Skin of body (tissue), 3 donors: ENCODE measurements at places on chromosomes 5 and 9. TPM values are rescaled to one million over a fixed set of nuclear protein-coding genes. Genes with fewer than 3 reads are reported as not detected.

Gene ROR2
- total RNA-seq = 12.0 TPM

Gene MSMP
- not detected for total RNA-seq

Gene STPG3
- not detected for total RNA-seq

Gene MYOZ3
- 3.1 TPM for total RNA-seq

Gene BHMT
- total RNA-seq = 0.39 TPM

Gene PRELID2
- 32.5 TPM for total RNA-seq

Gene GLDC
- 1.3 TPM for total RNA-seq

DNA sequence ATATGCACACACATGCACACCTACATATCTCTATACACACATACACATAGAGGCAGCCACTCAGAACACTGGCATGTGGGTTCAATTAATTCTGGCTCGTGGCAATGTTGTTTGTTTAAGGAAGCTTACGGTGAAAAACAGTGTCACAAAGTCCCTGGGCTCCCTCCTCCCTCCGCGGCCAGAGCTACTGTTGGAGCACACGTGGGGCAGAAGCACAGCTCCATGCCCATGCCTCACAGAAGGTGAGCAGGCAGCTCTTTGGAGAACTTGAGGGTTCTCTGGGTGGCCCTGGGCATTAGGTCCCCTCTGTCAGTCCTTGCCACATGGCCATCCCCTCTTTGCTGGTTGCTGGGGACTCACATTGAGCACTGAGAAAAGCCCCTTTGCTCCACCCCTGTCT, 107.5 kb downstream of the GADD45G start:
- DNase-seq = no peak

- no peak for DNase-seq
Observed at GRCh38 chr9:130588416-130588815, 9.0 kb downstream of the FUBP3 start.

- no peak for DNase-seq
Observed at GRCh38 chr5:74977471-74977870, 74.9 kb downstream of the GCNT4 start.

- no peak for DNase-seq
Observed at GRCh38 chr5:155735388-155735787, 591.6 kb upstream of the SGCD start.

- no peak for DNase-seq
Observed at GRCh38 chr9:76664120-76664519, 100.1 kb upstream of the PCA3 start.

DNA sequence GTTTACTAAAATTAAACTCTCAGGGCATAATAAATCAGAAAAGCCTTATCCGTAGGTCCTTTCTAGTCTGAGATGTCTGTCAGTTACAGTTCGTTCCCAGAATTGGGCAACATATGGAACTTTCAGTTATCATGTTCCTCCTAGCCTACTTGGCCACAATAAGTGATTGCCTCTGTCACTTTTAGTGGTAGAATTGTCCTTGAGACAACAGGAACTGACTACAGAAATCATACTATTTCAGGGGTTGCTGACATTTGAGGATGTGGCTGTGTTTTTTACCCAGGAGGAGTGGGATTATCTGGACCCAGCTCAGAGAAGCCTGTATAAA, 956 bp downstream of the ZNF189 start:
- no peak for DNase-seq

GRCh38 chr5:97488126-97488668, 305.1 kb upstream of the RIOK2 start:
- DNase-seq = no peak

DNA sequence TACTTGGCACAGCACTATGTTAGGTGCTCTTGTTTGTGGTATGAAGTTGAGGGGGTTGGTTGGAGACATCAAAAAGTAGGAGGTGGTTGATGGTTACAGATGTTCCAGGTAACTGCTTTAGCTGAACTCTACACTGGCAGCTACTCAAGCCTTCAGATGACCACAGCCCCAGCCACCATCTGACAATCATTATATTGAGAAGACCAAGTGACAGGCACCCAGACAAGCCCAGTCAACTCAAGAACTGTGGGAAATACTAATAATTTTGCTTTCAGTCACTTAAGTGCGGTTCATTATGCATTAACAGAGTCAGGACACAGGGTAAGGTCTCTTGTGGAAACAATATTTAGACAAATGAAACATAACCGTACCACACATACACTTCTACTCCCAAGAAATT, 38.9 kb upstream of the SLIT3 start:
- DNase-seq = no peak

DNA sequence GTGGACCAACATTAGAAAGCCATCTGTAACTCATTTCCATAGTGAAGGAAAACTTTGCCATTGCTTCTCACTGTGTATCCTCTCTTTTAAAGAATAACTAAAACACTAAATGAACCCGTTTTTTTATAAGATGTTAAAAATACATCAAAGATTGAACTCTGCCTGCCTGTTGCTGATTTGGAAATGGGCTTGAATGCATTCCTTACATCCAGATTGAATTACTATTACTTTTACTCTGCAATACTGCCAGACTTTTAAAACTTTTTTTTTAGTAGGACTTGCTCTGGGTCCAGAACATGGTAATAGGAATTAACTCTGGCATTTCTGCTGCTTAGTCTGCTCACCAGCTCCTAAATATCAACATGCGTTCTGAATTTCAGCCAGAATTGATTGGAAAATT, 176.8 kb upstream of the PAPPA start:
- peak; percentile 77 for DNase-seq

DNA sequence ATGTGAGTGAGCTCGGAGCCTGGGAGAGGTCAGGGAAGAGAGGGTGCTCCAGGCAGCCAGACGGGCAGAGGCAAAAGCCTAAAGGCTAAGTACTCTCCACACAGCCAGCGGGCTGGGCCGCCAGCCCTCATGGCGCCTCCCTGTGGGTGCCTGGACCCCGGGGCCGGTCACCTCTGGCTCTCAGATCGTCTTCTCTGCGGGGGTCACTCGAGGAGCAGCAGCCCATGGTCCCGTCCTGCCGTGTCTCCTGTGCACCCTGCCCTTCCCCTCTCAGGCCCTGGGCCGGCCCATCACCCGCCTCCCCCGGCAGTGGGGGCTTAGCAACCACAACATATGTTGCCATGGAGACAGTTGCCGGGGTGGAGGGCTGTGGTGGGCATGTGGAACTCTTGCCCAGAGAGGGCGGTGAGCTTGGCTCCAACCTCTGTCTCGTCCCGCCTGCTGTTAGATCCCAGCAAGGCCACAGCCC, 4.2 kb downstream of the AK1 start:
- no peak for DNase-seq

DNA sequence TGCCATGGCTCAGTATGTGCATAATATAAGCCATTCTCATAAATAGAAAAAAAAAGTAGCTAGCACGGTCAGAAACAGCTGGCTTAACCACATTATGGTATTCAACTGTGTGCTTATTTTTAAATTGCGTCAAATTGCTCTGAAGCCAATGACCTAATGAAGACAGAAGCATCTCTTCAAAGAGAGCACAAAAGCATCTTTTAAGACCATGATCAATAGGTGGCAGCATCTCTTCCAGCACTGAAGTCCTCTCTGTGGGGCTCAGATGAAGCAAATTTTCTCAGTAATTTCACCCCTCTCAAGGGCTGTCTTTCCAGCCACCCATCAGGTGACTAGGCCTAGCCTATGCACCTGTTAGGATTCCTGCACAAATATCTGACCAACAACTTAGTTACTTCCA, 251.4 kb downstream of the GLIS3 start:
- DNase-seq = no peak

GRCh38 chr5:110269478-110270142, 456.9 kb downstream of the TMEM232 start:
- peak; percentile 2 for DNase-seq

DNA sequence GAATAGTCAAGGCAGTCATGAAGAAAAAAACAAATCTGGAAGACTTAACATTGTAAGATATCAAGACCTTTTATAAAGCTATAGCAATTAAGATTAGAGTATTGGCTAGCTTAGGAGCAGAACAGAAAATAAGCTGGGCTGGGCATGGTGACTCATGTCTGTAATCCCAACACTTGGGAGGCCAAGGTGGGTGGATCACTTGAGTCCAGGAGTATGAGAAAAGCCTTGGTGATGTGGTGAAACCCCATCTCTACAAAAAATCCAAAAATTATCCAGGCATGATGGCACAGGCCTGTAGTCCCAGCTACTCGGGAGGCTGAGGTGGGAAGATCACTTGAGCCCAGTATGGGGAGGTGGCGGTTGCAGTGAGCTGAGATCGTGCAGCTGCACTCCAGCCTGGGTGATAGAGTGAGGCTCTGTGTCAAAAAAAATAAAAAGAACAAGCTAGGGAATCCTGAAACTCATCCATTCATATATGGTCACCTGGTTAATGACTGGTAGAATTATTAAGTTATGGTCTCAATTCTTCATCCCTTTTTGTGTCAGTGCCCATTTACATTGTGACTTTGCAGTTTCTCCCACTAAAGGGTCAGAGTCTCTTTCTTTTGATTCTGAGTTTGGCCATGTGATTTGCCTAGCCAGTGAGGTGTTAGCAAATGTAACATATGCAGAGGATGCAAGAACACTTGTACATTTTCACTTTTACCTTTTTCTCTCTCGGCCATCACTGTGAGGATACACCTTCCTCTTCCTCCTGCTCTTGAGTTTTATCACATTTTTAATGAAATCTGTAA, 144.6 kb upstream of the SGCD start:
- DNase-seq = no peak

DNA sequence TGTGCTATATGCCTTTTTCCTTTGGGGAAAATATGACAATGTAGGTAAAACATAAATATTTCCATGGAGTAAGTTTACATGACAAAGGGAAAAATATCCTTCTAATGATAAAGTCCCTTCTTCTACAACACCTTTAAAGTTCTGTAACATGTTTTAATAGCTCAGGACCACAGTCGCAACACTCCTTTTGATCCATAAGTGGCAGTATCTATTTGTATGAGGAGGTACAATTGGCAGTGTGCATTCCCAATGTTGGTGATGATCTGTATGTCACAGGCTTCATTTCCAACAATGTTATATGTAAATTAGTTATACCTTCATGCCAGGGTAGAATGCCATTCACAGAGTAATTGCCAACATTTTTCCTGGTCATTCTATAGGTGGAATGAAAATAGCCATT, 127.1 kb upstream of the CCNH start:
- DNase-seq = no peak

GRCh38 chr5:173246135-173246495, 11.1 kb upstream of the NKX2-5 start:
- DNase-seq = no peak

DNA sequence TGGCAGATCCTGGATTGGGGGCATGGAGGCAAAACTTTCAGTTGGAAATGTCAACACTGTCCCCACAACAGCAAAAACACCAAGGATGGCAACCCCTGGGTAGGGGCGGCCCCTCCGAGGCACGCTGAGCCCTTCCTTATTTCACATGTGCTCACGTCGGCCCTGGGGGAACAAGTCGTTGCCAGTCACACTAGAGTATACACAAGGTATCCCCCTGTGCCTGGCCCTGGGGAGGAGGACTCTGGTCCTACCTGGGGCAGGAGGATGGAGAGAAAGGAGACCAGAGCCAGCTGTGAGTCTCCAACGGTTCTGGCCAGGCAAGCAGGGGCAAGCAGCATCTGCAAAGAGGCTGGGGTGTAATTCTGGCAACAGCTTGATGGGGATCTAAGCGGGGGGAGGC, 126.9 kb upstream of the FOXD4L5 start:
- no peak for DNase-seq

GRCh38 chr9:21653091-21653490, 149.3 kb upstream of the MTAP start:
- DNase-seq = no peak

GRCh38 chr5:109656829-109657228, 32.9 kb upstream of the MAN2A1 start:
- peak; percentile 76 for DNase-seq

DNA sequence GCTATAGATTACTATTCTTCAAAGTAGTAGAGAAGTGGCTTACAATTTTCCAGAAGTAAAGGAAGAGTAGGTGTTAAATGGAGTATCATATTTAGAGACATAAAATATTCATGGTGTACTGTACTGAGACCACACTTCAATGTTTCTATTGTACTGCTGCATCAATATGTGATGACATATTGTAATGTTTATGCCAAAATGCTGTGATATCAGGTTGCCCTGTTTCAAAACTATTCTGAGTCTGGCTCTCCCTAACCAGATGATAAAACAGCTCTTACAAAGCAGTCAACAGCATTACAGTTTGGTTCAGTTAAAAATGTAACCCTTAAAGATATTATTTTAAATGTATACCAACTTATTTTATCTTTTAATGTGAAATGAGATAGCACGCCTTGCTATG, 30.8 kb upstream of the ACOT12 start:
- DNase-seq = no peak

GRCh38 chr9:35695943-35696401, 6.2 kb upstream of the TPM2 start:
- DNase-seq = no peak

DNA sequence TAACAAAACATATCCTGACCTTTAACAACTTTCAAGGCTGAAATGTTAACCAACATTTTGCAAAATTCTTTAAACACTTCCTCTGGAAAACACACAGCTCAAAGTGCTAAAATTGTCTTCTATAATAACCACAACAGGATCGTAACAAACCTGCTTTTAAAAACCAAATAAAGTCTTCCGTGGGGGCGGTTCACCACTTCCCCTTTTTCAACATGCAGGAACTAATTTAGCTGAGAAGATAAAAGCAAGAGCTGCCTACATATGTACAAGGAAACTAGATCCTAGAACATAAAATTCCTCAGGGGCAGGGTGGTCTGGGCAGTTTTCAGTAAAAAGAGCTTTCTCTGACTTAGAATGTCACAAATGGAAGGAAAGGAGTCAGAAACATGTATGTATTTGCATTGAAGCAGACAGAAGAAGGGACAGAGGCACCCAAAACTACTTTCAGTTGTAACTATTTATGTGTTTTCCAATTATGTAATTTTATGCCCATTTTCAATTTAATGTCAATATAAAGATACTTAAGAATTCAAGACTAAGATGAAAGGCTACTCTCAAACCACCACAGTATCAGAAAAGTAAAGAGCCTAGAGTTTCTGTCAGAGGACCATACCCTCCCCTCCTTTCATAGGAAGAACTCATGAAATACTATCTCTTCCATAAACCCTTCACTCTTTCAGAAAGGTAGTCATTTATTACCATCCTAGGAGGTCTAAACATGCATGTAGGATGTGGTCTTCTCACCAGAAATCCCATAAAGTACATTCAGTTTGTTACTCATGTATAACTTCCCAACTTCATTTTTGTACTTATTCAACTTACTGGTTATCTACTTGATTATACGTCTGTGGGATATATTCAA, 185.9 kb upstream of the RASA1 start:
- no peak for DNase-seq
